Upper lobe of right lung (tissue), 1 donor: ENCODE measurements at places on chromosomes 12 and 14.

DNA sequence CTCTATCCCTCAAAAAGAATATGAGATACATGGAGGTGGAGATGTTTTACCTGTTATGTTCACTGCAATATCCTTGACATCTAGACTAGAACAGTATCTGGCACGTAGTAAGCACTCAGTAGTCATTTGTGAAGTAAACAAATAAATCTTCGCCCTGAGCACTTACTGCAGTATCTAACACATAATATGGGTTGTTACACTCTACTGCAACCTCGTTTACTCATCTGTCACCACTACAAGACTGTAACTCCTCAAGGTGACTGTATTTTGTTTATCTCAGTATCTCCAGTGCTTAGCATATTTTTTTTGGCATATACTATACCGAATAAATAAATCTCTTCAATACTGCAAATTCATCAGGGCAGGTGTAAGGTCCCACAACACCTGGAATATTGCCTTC, 66.1 kb downstream of the WASHC3 start:
- no peak for DNase-seq

- peak; percentile 35 for DNase-seq
These were observed 116.6 kb upstream of the RTL1 start for GRCh38 chr14:101019990-101020710.

DNA sequence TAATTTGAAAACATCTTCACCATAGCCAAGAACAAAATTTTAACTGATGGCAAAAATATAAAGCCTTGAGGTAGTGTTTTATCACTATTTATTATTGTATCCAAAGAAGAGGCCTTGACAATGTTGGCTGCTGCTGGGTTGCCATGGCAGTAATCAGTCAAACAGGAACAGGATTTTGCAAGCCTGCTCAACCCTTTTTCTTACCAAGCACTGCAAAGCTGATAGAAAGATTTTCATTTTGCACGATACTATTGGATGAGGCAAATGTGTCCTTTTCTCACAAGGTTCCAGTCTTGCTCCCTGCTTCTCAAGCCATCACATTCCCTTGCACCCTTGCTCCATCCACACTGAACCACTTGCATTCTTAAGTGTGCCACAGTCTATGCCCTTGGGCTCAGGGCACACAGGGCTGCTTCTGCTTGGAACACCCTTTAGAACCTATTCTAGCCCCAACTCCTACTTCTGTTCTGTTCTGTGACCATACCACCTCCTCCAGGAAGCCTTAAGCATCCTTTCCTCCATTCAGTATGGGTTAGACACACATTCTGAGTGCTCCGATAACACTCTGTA, 76.5 kb upstream of the AMIGO2 start:
- DNase-seq, result no peak

GRCh38 chr12:99752740-99753139, 105.2 kb downstream of the GARIN6 start:
- DNase-seq, result no peak
